ENCODE measurements at places on chromosomes 13 and 19.
A peak's percentile ranks its signal among the peaks of the same experiment; 100 is the strongest.

DNA sequence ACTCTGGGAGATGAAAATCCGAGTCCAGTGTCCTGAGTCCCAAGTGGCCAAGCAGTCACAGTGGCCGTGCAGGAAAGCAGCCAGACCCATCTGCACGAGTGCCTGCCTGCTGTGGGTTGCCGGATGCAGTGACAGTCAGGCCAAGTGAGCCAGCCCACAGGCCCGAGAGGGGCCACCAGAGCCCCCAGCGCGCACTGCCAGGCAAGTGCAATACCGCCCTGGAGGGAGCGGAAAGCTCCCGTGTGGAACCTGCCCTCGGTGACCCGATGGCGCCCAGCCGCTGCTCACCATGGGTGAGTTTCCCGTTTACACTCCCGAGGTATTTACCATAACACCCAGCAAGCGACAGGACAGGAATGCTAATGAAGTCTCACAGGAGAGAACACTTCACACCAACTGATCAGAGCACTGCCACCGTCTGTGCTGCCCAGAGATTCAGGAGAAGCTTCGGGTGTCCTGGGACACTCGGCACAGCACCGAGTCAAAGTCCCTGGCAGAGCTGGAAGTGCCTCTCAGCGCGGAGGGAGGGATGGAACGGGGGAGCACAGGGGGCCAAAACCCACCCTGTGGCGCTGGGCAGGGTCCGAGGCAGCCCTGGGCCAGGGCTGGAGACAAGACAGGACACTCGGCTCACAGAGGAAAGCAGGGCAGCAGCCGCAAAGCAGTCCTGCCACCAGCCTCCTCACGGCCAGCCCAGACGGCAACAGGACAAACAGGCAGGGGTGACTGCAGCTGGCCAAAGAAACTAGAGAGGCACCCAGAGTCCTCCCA lies 21.3 kb upstream of the TINCR start:
- no peak for DNase-seq

- DNase-seq = no peak
These were observed 6.9 kb downstream of the FXYD5 start for GRCh38 chr19:35161434-35161743.

DNA sequence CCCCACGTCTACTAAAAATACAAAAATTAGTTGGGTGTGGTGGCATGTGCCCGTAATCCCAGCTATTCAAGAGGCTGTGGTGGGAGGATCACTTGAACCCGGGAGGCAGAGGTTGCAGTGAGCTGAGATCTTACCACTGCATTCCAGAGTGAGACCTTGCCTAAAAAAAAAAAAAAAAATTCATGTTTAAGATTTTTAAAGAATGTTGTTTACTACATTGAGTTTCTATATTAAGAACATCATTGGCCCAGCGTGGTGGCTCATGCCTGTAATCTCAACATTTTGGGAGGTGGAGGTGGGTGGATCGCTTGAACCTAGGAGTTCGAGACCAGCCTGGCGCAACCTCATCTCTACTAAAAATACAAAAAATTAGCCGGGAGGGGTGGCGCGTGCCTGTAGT lies 31.9 kb upstream of the FLT1 start:
- DNase-seq = no peak

DNA sequence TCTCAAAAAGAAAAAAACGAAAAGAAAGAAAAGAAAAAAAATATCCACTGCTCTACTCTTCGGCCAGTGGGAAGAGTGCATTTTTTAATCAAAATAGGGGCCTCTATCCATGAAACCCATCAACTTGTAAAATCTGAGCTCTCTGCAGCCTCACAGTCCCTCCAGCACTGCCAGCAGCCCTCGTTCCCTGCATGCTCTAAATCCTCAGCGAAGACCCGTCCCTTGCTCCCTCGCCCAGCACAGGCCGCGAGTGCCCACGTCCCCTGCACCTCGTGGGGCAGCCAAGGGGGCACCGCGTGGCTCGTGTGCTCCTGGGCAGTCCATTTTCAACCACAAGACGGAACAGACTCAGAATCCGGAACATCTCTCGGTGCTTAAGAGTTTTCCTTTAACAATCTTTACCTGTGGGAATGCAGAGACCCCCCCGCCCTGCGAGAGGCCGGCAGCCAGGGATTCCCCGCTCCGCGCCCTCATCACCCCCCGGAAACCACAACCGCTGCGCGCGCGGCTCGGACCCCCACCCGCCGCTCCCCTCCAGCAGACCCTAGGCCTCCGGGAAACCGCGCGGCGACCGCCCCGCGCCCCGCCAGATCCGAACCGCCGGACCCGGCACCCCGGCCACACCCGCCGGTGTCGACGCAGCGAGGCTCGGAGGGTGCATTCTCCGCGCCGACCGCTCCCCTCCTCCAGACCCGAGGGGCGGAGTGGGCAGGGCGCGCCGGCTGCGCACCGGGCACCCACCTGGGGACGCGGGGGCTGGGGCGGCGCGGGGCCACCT lies 638 bp downstream of the ANKRD27 start:
- no peak for DNase-seq

- DNase-seq = peak; percentile 68
These were observed 5.5 kb upstream of the CCNE1 start for GRCh38 chr19:29806098-29806866.

DNA sequence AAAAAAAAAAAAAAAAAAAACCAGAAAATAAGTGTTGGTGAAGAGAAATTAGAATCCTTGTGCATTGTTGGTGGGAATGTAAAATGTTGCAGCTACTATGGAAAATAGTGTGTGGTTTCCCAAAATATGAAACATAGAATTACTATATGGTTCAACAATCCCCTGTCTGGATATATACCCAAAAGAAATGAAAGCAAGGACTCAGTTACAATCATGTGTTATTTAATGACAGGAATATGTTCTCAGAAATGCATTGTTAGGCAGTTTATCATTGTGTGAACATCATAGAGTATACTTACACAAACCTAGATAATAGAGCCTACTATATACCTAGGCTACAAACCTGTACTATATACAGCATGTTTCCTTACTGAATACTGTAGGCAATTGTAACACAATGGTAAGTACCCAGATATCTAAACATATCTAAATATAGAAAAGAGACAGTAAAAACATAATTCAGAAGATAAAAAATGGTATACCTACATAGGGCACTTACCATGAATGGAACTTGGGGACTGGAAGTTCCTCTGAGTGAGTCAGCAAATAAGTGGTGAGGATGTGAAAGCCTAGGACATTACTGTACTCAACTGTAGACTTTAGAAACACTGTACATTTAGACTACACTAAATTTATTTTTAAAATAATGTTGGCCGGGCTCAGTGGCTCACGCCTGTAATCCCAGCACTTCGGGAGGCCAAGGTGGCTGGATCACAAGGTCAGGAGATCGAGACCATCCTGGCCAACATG lies 25.7 kb upstream of the SLC7A1 start:
- no peak for DNase-seq

GRCh38 chr13:83452292-83452950 lies 429.9 kb downstream of the SLITRK1 start:
- no peak for DNase-seq

GRCh38 chr13:105874814-105875213 lies 660.6 kb downstream of the EFNB2 start:
- no peak for DNase-seq

GRCh38 chr13:102484329-102484728 lies 82.5 kb upstream of the FGF14 start:
- no peak for DNase-seq

DNA sequence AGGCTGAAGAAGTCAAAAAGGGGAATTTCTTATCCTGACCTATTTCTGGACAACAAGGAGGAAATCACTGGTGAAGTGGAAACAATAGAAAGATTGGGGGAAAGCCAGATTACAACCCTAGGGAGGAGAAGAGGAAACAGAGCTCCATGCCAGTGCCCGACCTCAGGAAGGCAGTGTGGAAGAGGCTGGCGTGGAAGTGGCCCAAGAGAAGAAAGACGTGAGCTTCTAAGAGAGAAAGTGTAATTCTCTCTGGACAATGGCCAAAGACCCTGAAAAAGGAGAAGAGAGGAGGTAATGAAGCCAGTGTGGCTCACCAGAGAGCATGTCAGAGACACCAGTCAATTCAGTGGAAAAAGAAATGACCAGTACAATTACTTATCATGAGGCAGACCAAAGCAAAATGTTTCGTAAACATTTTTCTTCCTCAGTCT lies 52.6 kb upstream of the URAD start:
- DNase-seq = no peak

DNA sequence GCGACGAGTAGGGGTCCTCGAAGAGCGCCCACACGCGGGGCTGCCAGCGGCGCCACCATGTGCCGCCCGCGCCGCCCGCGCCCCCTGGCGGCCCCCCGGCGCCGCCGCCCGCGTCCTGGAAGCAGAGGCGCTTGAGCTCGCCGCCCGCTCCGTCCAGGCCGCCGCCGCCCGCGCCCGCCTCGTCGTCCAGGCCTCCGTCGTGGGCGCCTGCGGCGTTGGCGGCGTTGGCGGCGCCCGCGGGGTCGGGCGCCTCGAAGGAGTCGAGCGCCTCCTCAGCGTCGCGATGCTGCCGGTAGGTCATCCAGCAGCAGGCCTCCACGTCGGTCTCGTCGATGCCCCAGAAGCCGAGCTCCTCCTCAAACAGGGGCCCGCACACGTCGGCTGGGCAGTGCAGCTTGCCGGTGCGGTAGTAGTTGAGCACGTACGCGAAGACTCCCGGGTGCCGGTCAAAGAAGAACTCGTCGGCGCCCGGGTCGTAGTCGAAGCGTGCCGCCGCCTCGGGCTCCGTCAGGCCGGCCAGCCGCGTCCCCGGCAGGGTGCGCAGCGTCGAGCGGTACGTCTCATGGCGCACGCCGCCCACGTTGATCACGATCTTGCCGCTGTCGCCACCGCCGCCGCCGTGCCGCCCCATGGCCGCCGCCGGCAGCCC lies 829 bp downstream of the KCNC3 start:
- no peak for DNase-seq

- no peak for DNase-seq
These were observed 11.5 kb upstream of the SERPINE3 start for GRCh38 chr13:51327961-51328360.

DNA sequence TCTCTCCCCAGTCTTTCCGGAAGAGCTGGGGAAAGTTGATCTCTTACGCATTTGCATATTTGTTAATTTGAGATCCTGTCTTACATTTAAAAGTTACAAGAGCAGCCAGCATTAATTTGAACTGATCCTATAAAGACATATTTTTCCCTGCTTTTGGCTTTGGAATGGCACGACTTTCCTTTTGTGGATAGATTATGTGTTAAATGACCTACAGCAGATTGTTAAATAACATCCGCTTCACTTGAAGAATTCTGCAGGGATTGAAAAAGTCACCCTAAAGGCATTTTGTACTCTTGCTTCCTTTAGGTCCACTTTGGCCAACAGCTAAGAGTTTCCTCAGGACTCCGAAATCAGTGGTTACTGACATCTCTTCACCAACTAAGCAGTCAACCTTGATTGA lies 334.0 kb downstream of the TBC1D4 start:
- no peak for DNase-seq

DNA sequence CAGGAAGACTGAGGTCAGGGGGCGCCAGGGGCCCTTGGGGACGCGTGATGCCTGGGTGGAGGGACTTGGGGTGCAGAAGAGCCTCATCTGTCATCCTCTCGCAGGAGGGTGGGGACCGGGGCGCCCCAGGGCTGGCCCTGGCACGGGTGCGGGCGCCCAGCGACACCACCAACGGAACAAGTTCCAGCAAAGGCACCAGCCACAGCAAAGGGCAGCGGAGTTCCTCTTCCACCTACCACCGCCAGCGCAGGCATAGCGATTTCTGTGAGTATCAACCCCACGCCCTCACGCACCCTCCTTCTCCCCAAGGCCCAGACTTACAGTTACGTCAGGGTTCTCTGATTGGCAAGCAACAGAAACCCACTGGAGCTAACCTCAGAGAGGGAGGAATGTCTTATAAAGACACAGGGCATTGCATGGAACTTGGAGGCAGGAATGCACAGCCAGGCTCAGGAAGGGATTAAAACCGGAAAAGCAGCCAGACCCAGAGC lies 29.4 kb downstream of the MARK4 start:
- no peak for DNase-seq

DNA sequence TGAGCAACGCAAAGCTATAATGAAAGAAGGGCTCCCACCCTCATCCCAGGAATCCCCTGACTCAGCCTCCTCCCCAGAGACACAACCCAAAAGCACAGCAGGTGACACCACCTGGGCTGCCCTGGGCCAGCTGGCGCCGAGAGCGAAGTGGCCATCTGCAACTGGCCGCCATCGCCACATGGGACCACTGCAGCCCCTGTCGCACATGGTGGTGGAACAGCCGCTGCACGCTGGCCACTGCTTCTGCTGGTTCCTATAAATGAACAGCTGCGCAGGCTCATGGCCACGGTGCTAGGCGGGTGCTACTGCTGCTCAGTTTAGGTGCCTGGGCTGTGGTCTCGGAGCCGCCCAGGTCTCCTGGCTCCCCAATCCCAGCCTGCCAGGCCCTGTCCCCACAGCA lies 11.6 kb upstream of the ISYNA1 start:
- no peak for DNase-seq

GRCh38 chr19:37980419-37981170 lies 73.6 kb downstream of the SIPA1L3 start:
- DNase-seq = no peak

- DNase-seq = no peak
These were observed 77.5 kb downstream of the SERP2 start for GRCh38 chr13:44451126-44451525.

DNA sequence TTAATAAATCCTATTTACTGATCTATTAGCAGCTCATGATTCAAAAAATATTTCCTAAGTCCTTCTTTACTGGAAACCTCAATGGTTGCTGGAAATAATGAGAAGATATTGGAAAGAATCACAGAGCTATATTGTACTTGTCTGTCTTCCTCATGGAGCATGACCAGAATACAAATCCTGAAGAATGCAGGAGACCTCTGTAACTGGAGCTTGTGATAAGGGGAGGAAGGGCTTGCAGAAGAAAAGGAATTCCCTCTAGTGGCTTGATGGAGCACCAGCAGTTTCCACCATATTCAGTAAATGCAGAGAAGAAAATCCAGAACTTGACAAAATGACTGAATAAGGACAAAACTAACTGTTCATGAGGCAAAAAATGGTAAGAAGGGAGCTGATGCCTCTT lies 1333.1 kb downstream of the EFNB2 start:
- peak; percentile 14 for DNase-seq

GRCh38 chr19:39197808-39198207 lies 1.0 kb downstream of the NCCRP1 start:
- DNase-seq = no peak

GRCh38 chr19:38184815-38185214 lies 39.2 kb downstream of the DPF1 start:
- no peak for DNase-seq

GRCh38 chr13:50128428-50128931 lies 113.2 kb downstream of the KCNRG start:
- no peak for DNase-seq

DNA sequence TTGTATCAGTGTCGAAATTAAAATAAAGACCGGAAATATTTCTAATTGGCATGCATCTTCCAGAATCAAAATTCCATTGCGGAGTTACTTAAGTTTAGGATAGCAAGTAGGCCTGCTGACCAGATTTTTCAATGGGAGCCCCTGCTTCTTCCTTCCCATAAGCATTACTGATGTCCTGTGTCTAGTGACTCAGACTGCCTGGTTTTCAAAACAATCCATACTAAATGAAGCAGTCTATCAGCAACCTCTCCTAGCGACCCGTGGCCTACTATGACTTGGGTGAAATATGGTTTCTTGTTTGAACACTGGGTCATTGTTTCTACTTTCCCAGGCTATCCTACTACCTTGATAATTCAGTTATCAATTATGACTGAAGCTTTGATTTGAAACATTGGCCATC lies 571.6 kb downstream of the TBC1D4 start:
- no peak for DNase-seq

- no peak for DNase-seq
These were observed 241.1 kb upstream of the ZNF507 start for GRCh38 chr19:32104153-32104849.
